MG63 (cell line): ENCODE measurements at places on chromosomes 5 and 9. TPM values are rescaled to one million over a fixed set of nuclear protein-coding genes. Genes with fewer than 3 reads are reported as not detected.

Gene MEIKIN
- not detected in 2 replicates for total RNA-seq

Gene OMD
- not detected in 2 replicates for total RNA-seq

Gene SLIT3
- total RNA-seq: 6.3 and 8.0 TPM in 2 replicates

Gene SLC2A8
- 10.8 and 14.2 TPM in 2 replicates for total RNA-seq
